Fibroblast of skin of left biceps (primary cell): ENCODE measurements at places on chromosomes 13 and 19.

DNA sequence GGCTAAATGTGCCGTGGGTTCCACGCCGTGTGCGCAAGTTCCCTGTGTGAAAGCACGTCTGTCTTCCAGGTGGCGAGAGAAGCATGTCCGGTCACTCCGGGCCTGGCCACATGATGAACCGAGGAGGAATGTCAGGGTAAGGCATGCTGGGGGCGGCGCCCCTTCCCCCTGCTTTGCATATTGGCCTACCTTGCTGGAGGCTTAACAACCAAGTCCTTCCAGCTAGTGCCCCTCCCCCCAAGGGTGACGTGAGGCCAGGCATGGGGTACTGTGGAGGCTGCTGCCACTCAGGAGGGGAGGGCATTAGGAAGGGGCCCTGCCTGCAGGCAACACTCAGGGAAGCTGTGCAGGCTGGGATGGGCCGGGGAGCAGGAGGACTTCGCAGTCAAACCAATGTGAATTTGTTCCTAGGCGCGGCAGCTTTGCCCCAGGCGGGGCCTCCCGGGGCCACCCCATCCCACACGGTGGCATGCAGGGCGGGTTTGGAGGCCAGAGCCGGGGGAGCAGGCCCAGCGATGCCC lies 12.5 kb downstream of the MICOS13 start:
- DNase-seq = no peak

- DNase-seq = no peak
Measured at GRCh38 chr19:18861917-18862316, 30.2 kb downstream of the UPF1 start.

GRCh38 chr13:86870444-86870843 lies 800.7 kb upstream of the SLITRK5 start:
- DNase-seq = no peak

- no peak for DNase-seq
Measured at GRCh38 chr19:29871143-29871542, 59.4 kb downstream of the CCNE1 start.

- no peak for DNase-seq
Measured at GRCh38 chr13:113660066-113660465, 2.1 kb upstream of the ATP4B start.

DNA sequence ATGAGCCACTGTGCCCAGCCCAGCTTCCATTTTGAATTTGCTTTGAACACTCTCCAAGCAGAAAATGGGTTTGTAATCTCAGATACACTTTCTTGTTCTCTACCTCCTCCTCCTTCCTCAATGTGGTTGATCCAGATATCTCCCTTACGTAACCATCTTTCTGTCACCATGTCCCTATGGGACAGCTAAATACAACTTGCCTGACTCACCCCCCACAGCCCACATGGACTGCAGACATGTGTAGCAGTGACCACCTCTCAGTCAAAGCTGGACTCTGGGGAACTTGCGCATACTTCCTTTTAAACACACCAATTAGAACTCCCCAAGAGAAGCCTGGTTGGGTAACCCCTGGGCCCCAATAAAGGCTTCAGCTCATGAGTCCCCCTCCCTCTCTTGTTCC lies 10.8 kb upstream of the ZNF799 start:
- DNase-seq = no peak

DNA sequence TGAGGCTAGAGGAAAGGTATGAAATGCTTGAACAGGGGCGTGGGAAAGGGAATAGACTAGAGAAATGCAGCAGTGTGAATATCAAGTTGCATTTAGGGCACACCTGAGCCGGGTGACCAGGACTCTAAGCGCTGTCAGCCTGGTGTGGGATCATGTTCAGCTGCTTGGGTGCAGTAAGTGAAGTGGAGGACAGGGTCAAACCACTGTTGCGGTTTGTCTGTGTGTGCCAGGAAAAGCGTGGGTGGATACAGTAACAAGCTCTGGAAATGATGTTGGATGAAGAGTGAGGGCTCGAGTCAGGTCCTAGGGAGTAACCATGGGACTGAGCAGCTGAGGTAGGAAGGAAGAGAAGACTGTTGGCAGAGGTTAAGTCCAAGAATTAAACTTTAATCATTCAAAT lies 15.8 kb downstream of the DGKH start:
- DNase-seq = no peak

DNA sequence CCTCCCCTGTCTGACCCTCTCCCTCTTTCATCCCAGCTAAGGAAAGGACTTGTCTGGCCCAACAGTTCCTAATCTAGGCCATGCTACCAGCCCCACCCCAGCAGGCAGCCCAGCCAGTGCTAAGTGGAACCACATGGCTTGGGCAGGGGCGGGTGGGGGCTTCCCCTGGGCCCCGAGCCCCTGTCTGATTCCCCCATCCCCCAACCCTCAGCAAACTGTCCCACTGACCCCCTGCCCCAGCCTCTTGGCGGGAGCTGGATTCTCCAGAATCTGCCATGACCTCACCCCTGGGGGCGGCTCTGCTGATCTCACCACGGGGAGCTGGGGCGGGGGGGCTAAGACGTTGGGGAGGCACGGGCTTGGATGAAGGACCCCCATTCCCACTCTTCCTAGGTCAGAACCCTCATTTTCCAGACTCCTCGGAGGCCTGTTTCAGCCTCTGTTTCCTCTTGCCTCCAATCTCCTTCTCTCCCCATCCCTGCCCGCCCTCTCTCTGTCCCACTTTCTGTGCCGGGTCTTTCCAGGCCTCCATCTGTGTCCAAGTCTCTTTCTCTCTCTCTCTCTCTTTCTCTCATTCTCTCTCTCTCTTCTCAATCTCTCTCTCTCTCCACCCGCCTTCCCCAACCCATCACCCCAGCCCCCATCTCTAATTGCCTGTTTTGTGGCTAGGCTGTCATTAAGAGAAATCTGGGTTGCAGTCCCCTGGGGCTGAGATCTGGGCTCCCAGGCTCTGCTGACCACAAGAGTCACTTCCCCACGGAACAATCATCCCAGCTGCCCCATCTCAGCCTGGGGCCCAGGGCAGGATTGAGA lies 2.7 kb downstream of the COL5A3 start:
- DNase-seq = no peak

DNA sequence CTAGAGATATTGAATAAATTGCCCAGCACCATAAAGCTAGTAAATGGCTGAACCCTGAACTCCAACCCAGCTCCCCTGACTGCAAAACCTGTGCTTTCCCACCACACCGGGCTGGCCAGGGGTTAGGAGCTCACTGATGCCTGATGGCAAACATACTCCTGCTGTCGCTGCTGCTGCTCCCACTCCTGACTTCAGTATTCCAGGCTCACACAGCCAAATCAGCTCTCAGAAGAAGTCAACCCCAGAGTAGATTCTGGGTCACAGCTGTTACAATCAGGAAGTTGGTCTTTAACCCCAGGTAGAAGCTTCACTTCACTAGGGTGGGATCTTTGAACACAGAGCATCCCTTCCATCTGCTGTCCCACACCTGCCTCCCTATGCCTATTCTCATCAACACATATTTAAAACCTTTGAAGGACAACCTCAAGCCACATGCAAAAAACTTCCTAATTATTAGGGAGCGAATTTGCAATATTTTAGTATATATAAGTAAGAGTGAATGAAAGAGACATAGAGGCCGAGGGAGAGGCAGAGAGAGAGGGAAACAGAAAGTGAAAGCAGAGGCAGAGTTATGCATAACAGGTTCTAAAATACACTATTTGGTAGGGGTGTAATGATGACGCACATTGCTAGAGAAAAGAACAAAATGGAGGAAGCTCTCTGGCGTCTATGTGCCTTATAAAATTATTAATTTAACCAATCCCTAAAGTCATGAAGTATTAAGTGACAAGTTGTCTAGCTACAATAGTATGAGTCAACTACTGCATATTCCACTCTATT lies 99.4 kb upstream of the SERP2 start:
- no peak for DNase-seq

GRCh38 chr19:55115446-55116065 lies 1.9 kb downstream of the PPP1R12C start:
- DNase-seq = no peak

DNA sequence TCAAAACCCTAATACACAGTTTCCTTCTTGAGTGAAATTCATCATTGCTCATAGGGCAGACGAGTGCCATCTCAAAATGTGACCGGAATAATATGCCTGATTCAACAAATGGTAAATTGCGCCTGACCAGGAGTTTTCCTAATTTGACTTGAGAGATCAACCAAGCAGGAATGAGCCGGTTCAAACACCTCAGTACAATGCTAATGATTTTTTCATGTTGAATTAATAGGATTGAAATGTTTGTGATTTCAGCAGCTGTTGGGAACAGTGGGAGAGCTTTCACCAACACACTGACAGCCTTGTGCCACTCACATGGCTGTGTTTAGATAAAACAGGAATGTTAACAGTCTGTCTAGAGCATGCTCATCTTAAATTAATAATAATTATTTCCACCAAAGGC lies 484.8 kb downstream of the PCDH9 start:
- DNase-seq = no peak

- no peak for DNase-seq
Measured at GRCh38 chr13:36998624-36999041, 507 bp downstream of the ALG5 start.

DNA sequence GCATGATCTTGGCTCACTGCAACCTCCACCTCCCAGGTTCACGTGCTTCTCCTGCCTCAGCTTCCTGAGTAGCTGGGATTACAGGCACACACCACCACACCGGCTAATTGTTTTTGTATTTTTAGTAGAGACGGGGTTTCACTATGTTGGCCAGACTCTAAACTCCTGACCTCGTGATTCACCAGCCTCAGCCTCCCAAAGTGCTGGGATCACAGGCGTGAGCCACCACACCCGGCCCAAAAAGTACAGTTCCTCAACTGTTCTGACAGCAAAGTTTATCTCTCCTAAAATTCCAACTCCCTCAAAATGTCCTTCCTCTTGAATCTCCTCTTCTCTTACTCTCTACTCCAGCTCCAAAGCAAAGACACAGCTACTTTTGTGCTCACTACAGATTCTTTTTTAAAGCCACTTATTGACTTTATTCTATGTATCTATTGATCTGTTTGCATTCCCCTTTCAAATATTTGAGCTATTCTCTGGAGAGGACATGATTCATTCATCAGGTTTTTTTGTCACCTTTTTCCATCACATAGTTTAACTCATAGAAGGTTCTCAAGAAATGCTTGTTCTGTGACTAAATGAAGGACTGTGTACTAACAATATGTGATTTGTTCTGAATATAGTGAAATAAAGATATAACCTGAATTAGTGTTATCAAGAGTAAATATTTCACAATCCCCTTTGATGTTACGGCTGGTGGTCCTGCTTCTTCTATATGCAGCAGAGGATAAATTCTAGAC lies 142.2 kb downstream of the TBC1D4 start:
- DNase-seq = no peak

- DNase-seq = no peak
Measured at GRCh38 chr19:4362101-4362828, 18.9 kb downstream of the MPND start.

GRCh38 chr19:18910801-18911436 lies 8.3 kb downstream of the COPE start:
- DNase-seq = no peak

GRCh38 chr13:113562844-113563243 lies 21.7 kb upstream of the TFDP1 start:
- DNase-seq = no peak

GRCh38 chr19:13946414-13946813 lies 5.9 kb upstream of the DCAF15 start:
- no peak for DNase-seq

- no peak for DNase-seq
Measured at GRCh38 chr19:35904311-35905068, 2.2 kb downstream of the HCST start.

DNA sequence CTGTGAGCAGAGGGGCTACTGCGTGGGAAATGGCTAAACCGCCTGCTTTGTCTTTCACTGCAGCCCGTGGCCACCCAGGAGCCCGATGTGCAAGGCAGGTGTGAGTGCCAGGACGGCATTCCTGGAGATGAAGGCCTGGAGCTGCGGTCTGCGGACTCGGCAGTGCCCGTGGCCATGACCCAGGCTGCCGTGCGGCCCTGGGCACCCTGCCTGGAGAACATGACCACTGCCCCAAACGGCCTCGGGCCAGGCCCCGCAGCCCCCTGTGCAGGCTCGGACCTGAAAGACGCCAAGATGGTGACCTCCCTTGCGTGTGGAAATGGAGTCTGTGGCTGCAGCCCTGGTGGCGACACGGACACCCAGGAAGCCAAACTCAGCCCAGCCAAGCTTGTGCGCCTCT lies 62.2 kb downstream of the SPATA13 start:
- no peak for DNase-seq

DNA sequence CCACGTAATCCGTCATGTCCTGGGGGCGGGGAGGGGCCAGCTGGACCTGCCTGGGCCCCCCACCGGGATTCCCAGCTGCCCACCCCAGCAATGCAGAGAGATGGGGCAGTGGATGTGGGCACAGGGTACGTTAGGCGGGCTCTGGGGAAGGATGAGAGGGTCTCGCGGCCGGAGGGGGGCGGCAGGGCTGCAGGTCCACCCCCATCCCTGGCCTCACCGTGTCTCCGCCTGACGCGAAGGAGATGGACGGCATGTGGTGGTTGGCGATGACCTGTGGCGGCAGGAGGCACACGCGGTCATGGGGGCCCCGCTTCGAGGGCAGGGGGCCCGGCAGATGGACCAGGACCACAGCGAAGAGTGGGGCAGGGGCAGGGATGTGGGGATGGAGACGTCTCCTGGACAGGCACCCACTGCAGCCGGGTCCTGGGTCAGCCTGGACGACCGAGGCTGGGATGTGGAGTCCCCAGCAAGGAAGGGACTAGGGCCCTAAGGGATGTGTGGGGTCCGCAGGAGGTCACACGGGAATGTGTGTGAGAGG lies 24.4 kb downstream of the SHC2 start:
- DNase-seq = no peak

- DNase-seq = no peak
Measured at GRCh38 chr19:30739394-30739793, 367.2 kb downstream of the ZNF536 start.

- no peak for DNase-seq
Measured at GRCh38 chr13:76717092-76717491, 169.1 kb downstream of the KCTD12 start.

- DNase-seq = peak; percentile 92
Measured at GRCh38 chr13:20351281-20352022, 119.3 kb upstream of the GJB6 start.

DNA sequence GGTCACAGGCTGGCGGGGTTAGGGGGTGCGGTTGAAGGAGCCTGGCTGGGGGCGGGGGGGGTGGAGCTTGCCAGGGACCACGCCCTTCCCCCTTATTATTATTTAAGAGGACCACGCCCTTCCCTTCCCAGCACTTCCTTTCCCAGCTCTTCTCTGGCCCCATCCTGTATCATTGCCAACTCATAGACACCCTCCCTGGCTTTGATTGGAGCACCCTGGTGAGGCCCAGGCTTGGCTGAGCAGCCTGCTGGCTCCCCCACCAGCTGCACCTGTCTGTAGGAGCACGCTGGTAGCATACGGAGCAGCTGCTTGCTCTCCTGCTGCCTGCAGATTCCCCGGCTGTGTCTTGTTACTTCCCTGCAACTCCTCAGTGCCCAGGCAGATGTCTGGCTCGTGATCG lies 62.5 kb upstream of the PDX1 start:
- DNase-seq = no peak

- DNase-seq = no peak
Measured at GRCh38 chr19:2665103-2665502, 37.4 kb downstream of the GNG7 start.

GRCh38 chr13:31725841-31726240 lies 13.5 kb upstream of the RXFP2 start:
- no peak for DNase-seq
